ENCODE measurements at places on chromosomes 6 and 20.

- no peak for DNase-seq
Observed at GRCh38 chr6:127634178-127634577, 57.2 kb downstream of the C6orf58 start.

GRCh38 chr6:76275746-76276145 is 203.3 kb upstream of the IMPG1 start:
- no peak for DNase-seq

- DNase-seq: no peak
Observed at GRCh38 chr6:20716865-20717264, 182.6 kb downstream of the CDKAL1 start.

DNA sequence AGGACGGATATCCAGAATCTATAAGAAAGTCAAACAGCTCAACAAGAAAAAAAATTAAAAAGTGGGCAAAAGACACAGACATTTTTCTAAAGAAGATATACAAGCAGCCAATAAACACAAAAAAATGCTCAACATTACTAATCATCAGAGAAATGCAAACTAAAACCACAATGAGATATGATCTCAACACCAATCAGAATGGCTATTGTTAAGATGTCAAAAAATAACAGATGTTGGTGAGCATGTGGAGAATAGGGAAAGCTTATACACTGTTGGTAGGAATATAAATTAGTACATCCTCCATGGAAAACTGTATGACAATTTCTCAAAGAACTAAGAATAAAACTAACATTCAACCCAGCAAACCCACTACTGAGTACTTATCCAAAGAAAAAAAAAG is 23.3 kb upstream of the OSTM1 start:
- DNase-seq: no peak

DNA sequence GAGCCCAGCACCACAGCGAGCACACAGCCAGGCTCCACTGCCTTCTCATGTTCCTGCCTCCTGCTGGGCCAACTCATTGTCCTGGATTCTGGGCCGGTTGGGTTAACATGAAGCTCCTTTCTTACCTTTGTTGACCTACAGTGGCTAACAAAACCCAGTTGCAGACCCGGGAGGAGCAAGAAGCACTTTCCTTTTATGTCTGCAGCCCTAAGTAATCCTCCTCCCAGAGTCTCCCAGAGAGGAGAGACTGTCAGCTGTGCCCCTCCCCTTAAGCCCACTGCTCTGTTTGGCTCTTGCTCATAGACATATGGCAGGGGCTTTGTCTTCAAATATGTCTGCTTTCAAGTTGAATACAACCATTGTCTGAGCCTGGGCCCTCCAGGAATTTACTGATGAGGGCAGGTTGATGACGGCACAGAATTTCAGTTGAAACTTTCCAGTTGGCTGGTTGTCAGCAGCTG is 55.2 kb downstream of the PSMB1 start:
- no peak for DNase-seq

- no peak for DNase-seq
Observed at GRCh38 chr6:1595271-1596087, 14.2 kb upstream of the FOXC1 start.
